Mucosa of gallbladder (tissue), 1 donor: ENCODE measurements at places on chromosomes 2 and 18.

DNA sequence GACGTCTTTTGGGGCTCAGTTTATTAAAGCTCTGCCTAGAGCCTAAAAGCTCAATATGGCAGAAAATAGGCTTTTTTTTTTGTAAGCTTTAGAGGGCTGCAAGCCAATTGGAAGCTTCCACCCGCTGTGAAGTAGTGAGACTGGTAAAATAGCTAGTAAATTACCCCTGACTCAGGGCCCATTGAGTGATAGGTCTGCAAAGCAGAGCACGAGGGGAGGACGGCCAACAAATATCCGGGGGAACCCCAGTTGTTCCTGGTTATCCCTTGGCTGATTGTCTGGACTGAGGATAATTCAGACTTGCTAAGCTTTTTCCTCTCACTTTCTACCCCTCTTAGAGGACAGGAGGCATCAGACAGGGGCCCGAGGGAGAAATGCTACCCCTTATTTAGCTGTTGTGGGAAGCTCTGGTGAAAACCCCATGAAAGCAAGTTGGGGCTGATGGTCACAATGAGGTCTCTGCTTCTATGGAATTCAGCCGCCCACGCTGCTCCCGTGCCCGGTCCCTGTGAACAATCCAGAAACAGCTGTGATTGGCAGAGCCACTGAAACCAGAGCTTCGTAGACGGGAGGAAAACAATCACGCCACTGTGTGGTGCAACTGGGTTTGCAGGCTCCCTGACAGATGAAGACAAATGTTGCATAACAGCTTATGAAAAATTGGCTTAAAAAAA is 141.9 kb upstream of the LGALSL start:
- peak; percentile 81 for DNase-seq

DNA sequence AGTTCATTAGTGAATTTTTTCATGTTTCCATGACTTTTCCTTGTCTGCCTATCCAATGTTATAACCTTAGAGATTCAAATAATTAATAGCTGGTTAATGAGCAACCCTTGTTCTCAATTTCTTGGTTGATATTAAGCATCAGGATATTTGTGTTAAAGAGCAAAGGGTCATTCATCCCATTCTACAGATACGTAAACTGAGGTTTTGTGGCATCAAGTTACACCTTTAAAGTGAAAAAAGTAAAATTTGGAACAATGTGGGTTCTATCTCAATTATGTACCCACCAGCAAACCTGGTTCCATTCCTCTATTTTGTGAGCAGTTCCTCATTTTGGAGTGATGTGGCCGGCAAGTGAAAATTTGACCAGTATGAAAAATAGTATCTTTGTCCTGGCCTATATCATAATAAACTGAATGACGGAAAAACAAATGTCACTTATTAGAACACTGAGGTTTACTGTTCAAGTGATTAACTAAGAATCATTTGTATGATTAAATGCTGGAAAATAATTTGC is 220.5 kb upstream of the ATP5MC3 start:
- no peak for DNase-seq

DNA sequence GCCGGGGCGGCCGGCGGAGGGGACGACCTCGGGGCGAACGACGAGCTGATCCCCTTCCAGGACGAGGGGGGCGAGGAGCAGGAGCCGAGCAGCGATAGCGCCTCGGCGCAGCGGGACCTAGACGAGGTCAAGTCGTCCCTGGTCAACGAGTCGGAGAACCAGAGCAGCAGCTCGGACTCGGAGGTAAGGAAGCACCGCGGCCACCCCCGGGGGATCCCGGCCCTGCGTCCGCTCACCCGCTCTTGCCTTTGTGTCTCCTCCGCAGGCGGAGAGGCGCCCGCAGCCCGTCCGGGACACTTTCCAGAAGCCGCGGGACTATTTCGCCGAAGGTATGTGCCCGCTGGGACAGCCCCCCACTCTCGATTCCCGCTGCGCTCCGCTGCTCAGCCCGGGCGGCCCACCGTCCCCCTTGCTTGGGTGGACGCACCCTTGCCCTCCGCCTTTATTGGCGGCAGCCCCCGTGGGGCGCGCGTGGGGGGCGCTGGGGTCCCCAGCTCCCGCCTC is 611 bp downstream of the TCF7L1 start:
- DNase-seq: peak; percentile 29

GRCh38 chr2:66283787-66284186 is 151.1 kb upstream of the MEIS1 start:
- no peak for DNase-seq

DNA sequence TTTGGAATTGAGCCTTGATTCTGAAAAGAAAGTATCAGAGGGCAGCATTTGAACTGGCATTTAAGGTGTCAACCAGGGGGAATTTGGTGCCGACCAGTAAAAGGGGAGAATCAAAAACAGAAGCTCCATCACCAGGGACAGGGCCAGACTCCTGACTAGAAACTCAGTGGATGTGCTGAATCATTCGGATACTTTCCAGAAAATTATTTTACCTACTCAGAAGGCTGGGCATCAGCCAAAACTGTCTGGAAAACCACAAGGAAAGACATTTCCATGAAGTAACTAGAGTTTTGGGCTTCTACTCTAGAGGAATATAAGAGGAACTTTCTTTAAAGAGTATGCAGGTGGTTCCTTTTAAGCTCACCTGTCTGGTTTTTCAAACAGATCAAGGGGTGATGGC is 756.6 kb downstream of the RNF144A start:
- DNase-seq: no peak

DNA sequence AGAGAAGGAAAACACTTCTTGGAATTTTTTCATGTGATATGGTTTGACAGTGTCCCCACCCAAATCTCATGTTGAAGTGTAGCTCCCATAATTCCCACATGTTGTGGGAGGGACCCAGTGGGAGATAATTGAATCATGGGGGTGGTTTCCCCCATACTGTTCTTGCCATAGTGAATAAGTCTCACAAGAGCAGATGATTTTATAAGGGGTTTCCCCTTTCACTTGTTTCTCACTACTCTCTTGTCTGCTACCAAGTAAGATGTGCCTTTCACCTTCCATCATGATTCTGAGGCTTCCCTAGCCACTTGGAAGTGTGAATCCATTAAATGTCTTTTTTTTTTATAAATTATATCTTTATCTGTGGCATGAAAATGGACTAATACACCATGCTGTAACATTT is 250.7 kb downstream of the LPIN1 start:
- no peak for DNase-seq

GRCh38 chr18:7608174-7608550 is 41.0 kb downstream of the PTPRM start:
- no peak for DNase-seq
